ENCODE measurements at places on chromosomes 11 and 22.

- no peak for DNase-seq
These were observed 68.5 kb upstream of the LMO1 start for GRCh38 chr11:8332196-8332595.

DNA sequence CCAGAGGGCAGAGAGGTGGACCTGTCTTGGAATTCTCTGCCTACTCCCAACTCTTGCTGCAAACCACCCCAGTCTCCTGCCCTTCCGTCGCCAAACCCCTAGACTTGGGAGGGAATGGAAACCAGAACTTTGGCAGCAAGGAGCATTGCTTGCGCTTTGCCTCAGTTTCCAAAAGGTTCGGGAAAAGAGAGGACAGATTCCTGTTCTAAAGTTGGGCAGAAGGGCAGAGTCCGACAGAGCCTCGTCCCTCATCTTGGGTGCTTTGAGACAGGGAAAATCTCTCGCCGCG lies 396 bp upstream of the ROBO3 start:
- no peak for DNase-seq

DNA sequence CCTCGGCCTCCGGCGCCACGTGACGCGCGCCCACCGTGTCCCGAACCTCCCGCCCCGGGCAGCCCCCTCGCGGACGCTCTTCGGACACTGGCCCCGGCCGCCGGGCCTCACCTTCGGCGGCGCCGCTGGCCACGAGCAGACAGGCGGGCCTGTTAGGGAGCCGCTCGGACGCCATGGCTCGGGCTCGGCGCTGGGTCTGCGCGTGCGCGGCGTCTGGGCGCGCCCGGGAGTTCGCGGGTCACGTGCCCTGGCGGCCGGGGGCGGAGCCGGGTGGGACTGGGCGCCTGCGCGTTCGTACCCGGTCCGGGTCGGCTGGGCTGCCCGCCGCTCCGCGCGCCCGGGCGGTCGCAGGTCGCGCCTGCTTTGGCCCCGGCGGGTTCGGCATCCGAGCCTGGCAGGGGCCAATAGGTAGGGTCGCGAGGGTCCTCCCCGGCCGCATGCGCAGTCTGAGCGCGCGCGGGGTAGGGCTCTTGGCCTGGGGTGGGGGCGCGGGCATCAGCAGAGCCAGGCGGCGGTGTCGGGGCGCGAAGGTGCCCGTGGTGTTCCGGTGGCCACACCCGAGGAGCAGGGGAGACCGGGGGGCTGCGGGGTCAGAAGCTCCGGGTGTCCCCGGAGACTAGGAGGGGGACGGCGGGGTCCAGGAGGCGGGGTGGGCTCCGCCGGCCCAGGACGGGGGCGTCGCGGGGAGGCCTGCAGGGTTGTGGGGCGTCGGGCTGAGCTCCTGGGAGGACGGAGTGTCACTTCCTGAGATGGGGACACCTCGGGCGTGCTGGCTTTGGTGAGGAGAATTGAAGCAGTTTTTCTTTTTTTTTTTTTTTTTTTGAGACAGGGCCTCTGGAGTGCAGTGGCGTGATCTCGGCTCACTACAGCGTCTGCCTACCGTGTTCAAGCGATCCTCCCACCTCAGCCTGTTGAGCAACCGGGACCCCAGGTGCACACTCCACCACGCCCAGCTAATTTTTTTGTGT lies at the start of gene GATD1:
TSS of gene GATD1 (minus strand) at position 200 of the 968 bp plus-strand sequence. CDS start at position 175, 25 bp downstream.
- DNase-seq = peak; percentile 94

GRCh38 chr11:129018991-129019390 lies 76.3 kb upstream of the TP53AIP1 start:
- no peak for DNase-seq

DNA sequence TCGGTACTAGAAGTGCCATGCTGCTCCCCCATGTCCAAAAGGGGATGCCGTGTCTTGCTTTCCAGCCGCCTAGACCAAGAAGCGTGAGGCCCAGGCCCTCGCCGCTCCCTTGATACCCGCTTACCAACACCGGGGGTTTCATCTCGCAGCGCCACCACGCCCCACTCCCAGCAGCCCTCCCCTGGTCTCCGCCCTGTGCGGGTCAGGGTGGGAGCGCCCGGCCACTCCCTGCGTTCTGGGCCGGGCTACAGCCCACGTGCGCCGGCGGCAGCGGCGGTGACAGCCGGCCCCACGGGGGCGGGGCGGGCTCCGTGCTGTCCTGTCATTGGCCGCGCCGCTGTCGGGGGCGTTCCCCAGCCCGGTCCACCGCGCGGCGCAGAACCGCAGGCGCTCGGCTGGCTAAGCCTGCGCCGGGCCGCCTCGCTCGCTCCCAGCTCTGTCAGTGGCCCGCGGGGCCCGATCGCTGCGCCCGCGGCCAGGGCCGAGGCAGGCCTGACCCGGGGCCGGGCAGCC lies at the start of gene MICAL2:
TSS of gene MICAL2 (plus strand) at position 390 of the 513 bp plus-strand sequence. CDS start 51,566 bp downstream, outside the sequence.
- DNase-seq = peak; percentile 80

DNA sequence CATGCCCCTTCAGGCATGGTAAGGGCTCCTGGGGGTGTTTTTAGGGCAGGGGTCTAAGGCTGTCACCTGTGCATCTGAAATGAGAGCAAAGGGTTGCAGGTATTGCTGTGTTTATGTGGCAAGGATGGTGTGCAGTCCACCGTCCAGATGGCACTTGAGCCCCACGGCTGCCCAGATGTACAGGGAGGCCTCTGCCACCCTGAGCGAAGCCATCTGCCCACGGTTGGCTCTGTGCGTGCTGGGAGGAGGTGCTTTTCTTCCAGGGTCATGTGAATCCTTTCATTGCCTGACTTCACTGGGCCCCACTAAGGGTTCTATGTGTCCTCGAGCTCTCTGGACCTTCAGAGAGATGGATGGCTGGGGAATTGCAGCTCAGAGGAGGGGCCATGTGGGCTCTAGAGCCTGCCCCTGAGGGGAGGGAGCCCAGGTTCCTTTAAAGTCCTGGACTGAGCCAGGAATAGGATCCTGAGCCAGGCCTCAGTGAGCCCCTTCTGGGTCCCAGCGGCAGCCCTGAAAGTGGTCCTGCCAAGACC lies 89.9 kb downstream of the CTTN start:
- DNase-seq = no peak
